ENCODE measurements at places on chromosomes 1 and 21. TPM values are rescaled to one million over a fixed set of nuclear protein-coding genes. Genes with fewer than 3 reads are reported as not detected.

Gene LINGO4
- not detected for total RNA-seq

Gene PADI3
- 0.16 TPM for total RNA-seq

Gene SPTA1
- total RNA-seq, result not detected

Gene KLHDC9
- total RNA-seq, result 3.7 TPM

Gene SLC45A3
- total RNA-seq, result 6.8 TPM

Gene TCEA3
- 2.6 TPM for total RNA-seq

Gene PTPRF
- 138 TPM for total RNA-seq

Gene SLC26A9
- not detected for total RNA-seq

Gene ABCA4
- under 0.01 TPM for total RNA-seq

Gene SIM2
- total RNA-seq, result 9.9 TPM

Gene FCRL2
- total RNA-seq, result not detected

Gene SH2D1B
- total RNA-seq, result not detected

Gene CTSK
- total RNA-seq, result 2.0 TPM

Gene GNL2
- total RNA-seq, result 27.5 TPM

Gene TMEM125
- total RNA-seq, result 0.33 TPM

Gene C1orf50
- 4.1 TPM for total RNA-seq

Gene ATP1A4
- not detected for total RNA-seq

Gene PRELP
- not detected for total RNA-seq

Gene C1orf185
- total RNA-seq, result not detected

Gene DAB1
- under 0.01 TPM for total RNA-seq

Gene CDCA8
- total RNA-seq, result 2.2 TPM

Gene PTAFR
- 0.25 TPM for total RNA-seq

Gene CHODL
- total RNA-seq, result under 0.01 TPM

Gene ADGRB2
- total RNA-seq, result 11.7 TPM

Gene RCSD1
- total RNA-seq, result not detected

Gene HPCAL4
- not detected for total RNA-seq

Gene PLA2G2F
- not detected for total RNA-seq

Gene PRAMEF17
- total RNA-seq, result not detected

Gene SERBP1
- 98.4 TPM for total RNA-seq

Gene GUCA2B
- not detected for total RNA-seq

Gene C2CD2
- 9.1 TPM for total RNA-seq

Gene ATAD3C
- 1.6 TPM for total RNA-seq

All from mesangial cell (primary cell).